ENCODE measurements at places on chromosomes 13 and 19.

DNA sequence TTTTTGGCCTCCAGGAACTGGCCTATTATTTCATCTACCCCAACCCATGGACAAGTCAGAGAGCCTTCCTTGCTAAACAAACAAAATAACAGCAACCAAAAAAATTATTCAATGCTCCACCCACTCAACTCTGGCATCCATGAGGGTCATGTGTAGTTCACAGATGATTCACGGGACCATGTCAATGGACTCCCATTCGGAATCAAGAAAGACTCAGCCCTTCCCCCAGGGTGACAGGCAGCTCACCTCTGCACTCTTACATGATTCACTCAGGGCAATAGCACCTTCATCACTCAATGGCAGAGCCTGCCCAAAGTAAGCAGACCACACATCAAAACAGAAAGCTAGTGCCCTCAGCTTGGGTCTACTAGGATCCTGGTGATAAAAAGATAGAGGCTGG lies 14.3 kb upstream of the SCEL start:
- DNase-seq: no peak

- no peak for DNase-seq
These were observed 168.4 kb upstream of the STARD13 start for GRCh38 chr13:33453936-33454335.

DNA sequence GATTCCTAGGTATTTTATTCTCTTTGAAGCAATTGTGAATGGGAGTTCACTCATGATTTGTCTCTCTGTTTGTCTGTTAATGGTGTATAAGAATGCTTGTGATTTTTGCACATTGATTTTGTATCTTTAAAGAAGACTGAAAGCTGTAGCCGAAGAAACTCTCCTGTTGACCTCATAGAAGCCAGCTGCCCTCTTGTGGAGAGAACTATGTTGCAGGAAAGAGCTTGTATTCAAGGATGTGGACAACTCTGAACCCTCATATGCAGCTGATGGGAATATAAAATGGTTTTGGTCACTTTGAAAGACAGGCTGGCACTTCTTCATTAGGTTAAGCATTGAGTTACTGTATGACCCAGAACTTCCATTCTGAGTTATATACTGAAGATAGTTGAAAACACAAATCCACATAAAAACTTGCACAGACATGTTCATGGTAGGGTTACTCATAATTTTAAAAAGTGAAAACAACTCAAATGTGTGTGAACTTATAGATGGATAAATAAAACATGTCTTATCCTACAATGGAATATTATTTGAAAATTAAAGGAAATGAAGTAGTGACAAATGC lies 65.8 kb upstream of the SLITRK6 start:
- DNase-seq: no peak

DNA sequence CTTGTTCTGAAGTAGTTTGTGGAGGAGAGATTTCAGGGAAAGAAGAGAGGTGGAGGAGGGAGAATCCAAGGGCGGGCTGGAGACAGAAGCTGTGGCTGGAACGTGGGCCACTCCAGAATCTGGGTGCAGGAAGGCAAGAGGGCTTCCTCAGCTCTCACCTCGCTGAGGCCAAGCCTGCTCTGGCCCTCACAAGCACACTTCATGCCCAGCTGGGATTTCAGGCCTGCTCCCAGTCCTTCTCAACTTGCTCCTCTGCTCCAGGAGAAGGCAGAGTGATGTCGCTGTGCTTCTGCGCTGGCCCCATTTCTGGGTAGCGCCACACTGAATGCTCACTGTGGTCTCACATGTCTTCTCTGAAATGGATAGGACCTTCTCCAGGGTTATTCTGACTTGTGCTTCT lies 328.8 kb downstream of the FGF9 start:
- DNase-seq: no peak

GRCh38 chr19:31913103-31913661 lies 432.2 kb upstream of the ZNF507 start:
- no peak for DNase-seq

GRCh38 chr13:59119475-59119874 lies 1044.3 kb downstream of the DIAPH3 start:
- no peak for DNase-seq

- no peak for DNase-seq
These were observed 12.0 kb downstream of the LPAR6 start for GRCh38 chr13:48400850-48401291.

DNA sequence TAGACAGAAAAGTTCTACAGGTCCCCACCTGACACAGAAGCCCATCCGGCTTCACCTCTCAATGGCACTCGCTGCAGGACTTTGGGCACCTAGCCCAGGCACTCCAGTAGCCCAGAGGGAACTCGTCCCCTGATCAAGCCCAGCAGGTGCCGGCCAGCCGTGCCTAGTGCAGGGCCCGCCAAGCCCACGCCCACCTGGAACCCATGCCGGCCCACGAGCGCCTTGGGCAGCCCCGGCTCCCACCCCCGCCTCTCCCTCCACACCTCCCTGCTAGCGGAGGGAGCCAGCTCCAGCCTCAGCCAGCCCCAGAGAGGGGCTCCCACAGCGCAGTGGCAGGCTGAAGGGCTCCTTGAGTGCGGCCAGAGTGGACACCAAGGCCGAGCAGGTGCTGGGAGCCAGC lies 268.8 kb downstream of the SLITRK1 start:
- no peak for DNase-seq

DNA sequence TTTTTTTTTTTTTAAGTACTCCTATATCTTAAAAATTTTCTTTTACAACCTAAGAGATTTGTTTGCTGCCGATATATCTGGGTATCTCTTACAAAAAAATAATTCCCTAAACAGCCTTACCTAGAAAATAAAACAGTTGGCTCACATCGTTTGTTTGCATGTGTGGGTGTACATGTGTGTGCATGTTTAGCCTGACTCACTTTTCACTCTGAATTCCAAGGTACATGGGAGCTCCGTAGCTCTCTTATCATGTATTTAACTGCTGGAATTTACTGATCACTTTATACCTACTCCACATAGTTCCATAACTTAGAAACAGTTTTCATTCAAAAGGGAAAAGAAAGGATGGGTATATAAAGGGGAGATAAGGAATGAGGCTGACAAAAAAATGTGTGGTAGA lies 616.5 kb downstream of the GPC6 start:
- no peak for DNase-seq

DNA sequence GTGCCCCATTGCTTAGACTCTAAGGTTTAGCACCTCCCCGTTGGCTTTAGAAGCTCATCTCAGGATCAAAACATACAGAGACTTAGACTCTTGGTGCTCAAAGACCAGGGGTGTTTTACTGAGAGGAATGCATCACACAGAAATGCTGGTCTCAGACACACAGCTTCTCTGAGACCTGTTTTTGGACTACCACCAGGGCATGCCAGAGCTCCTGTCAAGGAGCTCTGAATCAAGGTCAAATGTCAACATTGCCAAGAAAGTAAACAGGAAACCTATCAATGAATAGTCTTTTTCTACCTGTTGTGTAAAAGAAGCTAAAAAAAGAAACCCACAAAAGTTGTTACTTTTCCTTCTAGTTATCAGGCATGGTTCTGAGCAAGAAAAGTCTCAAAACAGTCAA lies 149.2 kb downstream of the COL4A1 start:
- DNase-seq: no peak

GRCh38 chr13:76229281-76229680 lies 593.2 kb downstream of the LMO7 start:
- DNase-seq: no peak

DNA sequence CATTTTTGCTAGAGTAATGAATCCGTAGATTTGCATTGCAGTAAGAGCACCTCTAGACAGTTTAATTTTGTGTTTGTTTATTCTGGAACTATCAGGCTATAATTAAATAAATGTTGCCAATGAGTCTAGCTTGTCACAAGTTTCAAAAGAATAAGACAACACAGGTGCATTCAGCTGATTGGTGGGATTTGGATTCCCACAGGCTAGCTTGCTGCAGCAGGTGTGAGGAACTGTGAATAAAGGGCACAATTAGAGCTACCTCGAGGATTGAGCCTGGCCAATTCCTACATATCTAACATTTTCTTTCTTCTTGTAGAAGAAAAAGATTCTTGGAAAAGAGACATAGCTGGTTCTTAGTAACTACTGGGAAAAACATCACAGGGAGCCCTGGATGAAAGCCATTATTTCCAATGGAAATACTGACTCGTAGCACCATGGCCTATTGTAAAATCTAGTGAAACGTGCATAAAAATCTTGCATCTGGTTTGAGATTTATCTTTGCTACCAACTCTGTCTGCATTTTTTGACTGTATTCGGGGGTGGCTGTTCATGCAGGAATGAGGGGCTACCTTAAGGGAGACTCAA lies 360.9 kb downstream of the FGF9 start:
- no peak for DNase-seq

DNA sequence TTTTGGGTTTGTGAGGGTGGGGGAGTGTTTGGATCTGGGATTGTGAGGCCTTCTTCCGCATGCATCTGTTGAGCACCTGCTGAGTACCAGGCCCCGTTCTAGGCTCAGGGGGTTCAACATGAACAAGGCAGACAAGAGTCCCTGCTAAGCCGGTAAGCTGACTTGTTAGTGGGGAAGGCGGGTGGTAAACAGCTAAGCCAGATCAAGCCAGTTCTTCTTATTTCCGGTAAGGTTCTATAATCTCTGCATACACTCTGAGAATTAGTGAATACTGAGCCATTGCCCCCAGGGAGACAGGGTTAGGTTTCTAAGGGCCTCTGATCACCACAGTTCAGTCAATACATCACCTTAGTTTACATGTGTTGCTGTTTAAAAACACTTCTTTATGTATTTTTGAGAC lies 9.9 kb upstream of the EHD2 start:
- DNase-seq: no peak

- peak; percentile 27 for DNase-seq
These were observed 6.7 kb downstream of the NAPSA start for GRCh38 chr19:50358483-50359327.

DNA sequence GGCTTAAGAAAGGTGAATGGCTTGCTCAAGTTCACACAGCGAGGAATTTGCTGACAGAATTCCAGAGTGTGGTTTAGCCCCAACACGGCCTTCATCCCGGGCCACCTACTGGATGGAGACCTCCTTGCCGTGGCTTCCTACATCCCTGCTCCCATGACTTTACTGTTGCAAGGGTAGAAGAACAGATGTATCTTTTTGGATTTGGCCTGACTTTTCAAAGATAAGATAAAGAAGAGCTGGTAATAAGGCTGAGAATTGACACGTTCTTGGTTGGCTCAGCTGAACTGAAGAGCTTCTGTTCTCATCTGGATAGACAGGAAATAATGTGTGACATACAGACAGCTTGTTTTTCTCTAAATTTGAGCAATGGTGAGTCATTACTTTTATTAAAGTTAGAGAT lies 113.1 kb downstream of the KLF5 start:
- DNase-seq: no peak

GRCh38 chr13:60118696-60119400 lies 44.9 kb downstream of the DIAPH3 start:
- no peak for DNase-seq

GRCh38 chr19:3556423-3556977 lies 886 bp downstream of the MFSD12 start:
- DNase-seq: no peak

DNA sequence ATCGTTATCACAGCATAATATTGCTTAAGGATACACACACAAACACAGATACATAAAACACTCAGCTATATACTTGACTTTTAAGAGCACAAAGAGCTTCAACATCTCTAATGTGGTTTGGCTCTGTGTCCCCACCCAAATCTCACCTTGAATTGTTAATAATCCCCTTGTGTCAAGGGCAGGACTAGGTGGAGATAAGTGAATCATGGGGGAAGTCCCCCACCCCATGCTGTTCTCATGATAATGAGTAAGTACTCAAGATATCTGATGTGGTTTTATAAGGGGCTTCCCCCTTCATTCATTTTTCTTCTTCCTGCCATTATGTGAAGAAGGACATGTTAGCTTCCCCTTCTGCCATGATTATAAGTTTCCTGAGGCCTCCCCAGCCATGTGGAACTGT lies 481.4 kb downstream of the PCDH9 start:
- DNase-seq: no peak

GRCh38 chr13:27259831-27260230 lies 8.5 kb downstream of the RPL21 start:
- no peak for DNase-seq

DNA sequence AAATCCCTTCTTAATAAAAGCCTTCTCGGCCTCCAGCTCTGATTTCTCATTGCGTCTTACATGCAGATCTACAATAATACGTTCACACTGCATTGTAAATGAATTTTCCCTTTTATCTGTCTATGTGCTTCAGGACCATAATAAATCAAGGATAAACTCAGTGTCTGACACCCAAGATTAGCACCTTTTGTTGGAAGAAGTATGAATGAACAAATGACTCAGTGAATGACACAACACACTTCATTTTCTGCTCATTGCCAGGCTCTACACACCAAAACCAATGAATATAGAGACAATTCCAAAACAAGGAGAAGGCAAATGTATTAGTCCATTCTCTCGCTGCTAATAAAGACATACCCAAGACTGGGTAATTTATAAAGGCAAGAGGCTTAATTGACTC lies 1224.4 kb downstream of the EFNB2 start:
- DNase-seq: no peak

- DNase-seq: no peak
These were observed 2.8 kb downstream of the SWSAP1 start for GRCh38 chr19:11377237-11377636.

DNA sequence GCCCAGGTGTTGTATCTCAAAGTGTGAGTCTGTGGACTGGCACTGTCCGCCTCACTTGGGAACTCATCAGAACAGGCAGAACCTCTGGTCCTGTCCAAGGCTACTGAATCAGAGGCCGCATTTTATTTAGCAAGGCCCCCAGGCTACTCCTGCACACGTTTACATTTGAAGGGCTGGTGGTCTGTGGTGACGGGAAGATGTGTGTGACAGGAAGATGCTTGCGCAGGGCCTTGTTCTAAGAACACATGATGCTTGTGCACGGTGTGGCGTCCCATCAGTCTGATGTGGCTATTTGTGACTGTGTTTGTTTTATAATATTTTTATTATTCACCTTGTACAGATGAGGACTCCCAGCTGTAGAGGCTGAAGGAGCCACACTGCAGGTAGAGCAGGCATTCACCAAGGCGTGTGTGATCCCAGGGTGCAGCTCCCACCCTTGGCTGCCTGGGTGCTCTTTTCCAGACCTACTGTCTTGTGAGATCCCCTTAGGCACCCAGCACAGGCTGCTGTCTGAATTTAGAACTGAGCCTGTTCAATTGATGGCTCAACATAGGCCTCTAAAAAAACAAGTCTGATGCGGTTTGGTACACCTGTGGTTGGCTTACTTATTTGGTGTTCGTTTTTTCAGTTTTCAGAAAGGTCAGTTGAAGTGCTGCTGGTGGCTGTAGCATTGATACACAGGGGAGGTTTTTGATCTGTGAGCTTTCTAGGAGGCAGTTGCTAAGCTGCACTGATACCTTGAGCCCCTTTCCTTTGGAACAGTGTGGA lies 3.1 kb downstream of the SLC25A15 start:
- DNase-seq: no peak

Measured in occipital lobe (tissue), 3 donors.